ENCODE measurements at places on chromosomes 3 and 15.

GRCh38 chr15:33623010-33623409 lies 312.2 kb downstream of the RYR3 start:
- no peak for DNase-seq

DNA sequence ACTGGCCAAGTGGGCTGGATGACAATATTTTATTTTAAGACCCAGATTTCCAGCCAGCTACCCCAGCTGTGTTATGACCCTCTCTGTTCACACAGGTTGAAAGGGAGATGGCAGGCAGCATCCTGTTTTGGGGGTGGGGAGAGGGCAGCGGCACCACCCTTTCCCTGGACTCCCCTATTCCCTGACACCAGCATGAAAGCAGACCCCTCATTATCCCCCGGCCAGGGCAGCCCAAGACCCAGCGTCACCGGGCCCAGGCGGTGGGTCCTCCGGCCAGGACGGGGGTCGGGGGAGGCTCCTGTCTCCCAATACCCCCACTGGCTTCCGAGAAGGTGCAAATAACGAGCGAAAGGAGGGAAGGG lies 127.6 kb upstream of the MEF2A start:
- no peak for DNase-seq

DNA sequence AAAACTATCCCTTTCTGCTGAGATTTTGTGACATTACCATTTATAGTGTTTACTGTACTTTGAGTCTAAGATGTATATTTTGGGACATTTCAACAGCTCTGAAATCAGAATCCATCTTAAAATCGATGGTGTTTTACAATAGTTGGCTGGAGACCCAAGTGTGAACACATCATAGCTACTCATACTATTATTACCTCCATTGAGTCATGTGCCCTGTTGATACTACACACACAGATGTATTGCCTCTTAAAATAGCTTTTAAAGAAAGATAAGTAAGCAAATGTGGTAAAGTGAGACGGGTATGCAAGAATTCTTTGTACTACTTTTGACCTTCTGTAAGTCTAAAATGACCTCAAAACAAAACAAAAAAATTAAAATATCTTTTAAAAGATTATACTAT lies 6.7 kb downstream of the LMOD3 start:
- no peak for DNase-seq

DNA sequence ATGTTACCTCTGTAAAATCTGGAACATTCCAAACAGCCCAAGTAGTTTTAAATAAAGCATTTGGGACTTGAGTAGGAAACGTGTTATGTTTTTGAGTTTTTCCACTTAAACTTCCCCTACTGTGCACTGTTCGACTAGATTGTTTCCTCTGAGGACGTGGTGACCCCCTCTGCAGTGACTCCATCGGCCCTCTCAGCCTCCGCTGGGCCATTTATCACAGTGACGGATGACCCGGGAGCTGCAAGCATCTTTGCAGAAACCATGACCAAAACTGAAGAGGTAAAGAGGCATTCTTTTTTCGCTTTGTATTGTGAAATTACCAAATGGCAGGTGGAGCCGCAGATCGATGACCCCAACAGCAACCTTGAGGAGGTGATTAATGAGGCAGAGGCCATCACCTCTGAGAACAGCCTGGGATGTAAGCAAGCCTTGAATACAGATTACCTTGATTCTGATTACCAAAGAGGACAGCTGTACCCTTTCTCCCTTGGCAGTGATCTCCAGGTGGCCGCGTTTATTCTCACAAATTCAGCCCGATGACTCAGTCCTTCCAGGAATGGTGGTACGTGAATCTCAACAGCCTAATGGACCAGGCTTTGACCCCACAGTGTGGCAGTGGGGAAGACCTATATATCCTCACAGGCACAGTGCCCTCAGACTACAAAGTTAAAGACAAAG lies 79.1 kb upstream of the FAN1 start:
- DNase-seq = no peak

GRCh38 chr15:47717036-47717612 lies at the start of gene SEMA6D:
TSS of gene SEMA6D (plus strand) at chr15:47717505. CDS start at chr15:47759799, 42,294 bp downstream.
- no peak for DNase-seq

- DNase-seq = no peak
These were observed 85.3 kb downstream of the LRRK1 start for GRCh38 chr15:101004500-101004899.

DNA sequence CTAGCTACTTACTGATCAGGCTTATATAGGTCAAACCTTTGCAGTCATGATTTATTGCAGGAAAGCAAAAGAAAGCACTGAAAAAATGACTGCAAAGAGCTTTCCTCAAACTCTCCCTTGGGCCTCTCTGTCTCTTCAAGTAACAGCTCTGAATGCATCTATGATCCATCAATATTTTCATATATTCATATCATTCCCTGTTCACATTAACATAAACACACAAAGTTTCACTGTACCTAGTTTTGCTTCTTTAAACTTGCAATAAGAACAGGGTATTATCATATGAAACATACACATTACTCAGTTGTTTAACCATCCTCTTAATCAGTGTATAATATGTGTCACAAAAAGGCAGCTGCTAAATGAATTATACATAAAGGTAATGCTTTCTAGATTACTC lies 107.9 kb upstream of the ARL6 start:
- no peak for DNase-seq

DNA sequence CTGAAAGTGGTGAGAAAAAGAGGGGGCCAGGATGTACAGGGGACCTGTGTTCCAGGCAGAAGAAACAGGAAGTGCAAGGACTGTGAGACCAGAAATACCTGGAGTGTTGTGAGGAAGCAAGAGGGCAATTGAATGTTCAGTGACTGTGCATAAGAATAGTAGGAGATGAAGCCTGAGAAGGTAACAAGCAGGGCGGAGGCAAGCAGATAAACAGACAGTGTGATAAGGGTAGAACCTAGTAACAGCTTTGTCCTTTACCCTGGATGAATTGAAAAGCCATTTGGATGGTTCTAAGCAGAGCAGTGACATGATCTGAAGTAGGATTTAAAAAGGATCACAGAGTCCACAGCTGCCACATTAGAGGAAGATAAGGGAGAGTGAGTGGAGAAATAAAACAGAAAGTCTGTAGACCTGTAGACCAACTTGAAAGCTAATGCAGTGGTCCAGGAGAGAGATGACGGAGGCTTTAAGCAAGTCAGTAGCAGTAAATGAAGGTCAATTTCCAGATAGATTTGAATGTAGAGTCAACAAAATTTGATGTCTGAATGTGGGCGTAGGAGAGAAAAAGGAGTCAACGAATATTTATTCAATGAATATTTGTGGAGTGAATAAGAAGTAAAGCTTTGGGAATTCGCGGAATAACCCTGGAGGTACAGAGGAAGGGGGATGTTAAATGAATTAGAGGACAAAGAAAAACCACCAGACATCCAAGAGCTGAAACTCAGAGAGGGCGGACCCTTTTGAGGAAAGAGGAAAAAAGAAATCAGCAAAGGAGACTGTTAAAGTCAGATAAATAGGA lies 4.2 kb upstream of the PLOD2 start:
- DNase-seq = no peak

DNA sequence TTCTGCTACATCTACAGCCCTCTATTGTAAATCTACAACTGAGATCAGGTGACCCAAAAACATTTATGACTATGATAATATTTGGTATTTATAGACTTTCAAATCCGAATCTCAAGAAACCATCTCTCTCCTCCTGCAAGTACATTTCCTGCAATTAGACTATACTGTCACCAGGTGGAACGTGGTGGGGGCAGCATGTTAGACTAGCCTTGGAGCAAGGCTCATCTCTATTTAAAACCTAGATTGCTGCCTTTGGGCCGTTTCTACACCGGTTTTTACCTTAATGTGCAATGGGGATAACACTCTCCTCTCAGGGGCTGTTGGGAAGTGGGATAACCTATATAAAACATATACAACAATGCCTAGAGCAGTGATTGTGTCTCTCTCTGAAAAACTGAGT lies 3.8 kb upstream of the KATNBL1 start:
- DNase-seq = no peak

DNA sequence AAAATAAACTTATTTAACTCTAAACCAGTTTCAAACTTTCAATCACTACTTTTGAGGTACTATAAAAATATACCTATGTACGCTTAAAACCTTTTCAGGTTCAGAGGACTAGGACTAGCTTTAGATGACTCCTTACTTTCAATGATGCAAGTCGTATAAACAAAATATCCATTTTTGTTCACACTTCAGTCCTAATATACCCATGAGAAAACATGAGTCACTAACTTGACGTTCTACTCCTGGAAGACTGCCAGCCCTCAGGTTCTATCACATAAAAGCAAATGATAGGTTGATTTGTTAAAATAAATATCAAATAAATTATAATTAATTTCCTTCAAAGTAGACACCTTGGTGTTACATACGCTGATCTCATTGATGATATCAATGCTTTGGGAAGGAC lies 10.6 kb upstream of the P3H2 start:
- no peak for DNase-seq

DNA sequence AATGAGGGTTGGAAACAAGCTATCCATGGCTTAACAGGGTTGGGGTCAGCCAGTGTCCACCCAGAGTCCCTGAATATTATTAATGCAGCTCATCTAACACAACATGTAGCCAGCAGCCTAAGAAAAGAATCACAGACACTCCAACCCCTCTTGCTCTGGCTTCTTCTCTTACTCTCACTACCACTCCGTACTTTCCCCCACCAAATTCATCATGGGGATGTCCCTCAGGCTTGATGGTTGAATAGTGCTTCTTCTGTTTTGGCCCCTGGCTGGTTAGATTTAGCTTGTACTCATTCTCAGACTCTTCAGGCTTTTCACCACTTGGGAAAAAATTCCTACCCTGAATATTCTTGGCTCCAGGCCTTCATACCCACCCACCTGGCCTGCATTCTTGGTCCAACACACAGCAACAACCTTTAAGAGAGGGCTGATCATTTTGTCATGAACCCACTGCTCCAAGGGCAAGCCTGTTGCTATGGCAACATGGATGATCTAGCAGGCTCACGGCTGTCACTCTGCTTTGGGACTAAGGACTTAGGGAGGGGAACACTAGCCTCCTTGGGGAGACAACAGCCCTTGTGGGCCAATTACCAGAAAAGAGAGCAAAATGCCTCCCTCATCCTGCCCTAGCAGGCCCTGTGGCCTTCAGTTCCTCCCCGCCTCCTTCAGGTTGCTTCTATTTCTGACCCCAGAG lies 9.4 kb upstream of the MED12L start:
- no peak for DNase-seq

DNA sequence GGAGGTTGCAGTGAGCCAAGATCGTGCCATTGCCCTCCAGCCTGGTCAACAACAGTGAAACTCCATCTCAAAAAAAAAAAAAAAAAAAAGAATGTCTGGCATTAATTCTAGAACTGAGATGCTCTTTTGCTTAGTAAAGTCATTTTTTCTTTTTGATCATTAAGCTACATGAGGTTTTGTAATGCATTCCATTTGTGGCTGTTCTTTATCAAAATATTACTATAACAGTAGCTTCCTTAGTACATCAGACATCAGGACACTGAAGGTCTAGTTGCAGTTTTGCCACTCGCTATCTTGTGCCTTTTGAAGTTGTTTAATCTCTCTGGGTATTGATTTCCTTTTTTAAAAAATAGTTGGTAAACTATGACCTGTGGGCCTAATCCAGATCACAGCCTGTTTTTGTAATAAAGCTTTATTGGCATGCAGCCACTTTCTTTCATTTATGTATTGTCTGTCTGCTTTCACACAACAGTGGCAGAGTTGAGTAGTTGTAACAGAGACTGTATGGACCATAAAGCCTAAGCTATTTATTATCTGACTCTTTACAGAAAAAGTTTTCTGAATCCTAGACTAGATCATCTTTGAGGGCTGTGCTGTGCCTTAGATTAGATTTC lies 76.6 kb downstream of the SLC25A26 start:
- no peak for DNase-seq

GRCh38 chr3:197507081-197507480 lies 48.7 kb downstream of the BDH1 start:
- DNase-seq = no peak

DNA sequence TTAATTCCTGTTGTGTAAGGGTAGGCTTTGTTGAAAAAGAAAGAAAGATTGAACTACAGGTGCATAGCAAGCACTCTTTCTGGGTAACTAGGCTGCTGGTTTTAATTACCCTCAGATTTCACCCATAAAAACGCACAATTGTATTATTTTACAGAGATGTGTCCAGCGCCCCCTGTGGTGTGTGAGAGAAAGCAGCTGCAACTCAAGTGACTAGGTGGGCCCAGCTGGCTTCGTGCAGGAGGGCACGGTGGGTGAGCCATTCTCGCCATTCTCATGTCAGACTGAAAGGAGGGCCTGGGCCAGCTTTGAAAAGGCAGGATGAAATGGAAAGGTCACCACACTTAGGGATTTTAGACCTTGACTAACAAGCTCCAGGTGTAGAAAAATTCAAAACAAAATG lies 122.6 kb downstream of the LRIG1 start:
- DNase-seq = peak; percentile 29

DNA sequence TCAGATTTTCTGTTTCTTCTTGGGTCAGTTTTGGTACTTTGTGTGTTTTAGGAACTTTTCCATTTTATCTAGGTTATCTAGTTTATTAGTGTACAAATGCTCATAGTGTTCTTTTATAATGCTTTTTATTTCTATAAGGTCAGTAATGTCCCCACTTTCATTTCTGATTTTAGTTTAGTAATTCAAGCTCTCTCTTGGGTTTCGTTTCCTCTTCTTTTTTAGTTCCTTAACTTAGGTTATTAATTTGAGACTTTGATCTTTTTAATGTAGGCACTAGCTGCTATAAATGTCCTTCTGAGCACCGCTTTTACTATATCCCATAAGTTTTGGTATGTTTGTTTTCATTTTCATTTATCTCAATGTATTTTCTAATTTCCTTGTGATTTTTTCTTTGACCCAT lies 27.0 kb upstream of the CD200R1L start:
- DNase-seq = no peak

DNA sequence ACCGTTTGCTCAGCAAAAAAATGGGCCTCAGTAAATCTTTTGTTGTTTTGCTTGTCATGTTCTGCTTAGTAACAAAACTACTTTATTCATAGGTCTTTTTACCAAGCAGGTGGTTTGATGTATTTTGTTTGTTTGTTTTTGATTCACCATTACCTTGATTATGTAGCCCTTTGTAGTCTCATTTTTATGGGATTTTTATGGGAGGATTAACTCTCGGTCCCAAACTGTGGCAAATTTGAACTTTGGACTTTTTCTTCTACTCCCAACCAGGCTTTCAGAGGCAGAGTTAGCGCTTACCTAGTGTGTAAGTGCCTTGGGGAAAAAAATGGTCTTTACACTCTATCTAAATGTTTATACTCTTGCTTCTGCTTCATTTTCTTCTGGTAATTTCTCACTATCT lies 276.7 kb upstream of the POU1F1 start:
- DNase-seq = no peak

- no peak for DNase-seq
These were observed 327.4 kb downstream of the EPHA3 start for GRCh38 chr3:89434621-89435380.

GRCh38 chr15:60128000-60128376 lies 123.9 kb downstream of the FOXB1 start:
- no peak for DNase-seq

DNA sequence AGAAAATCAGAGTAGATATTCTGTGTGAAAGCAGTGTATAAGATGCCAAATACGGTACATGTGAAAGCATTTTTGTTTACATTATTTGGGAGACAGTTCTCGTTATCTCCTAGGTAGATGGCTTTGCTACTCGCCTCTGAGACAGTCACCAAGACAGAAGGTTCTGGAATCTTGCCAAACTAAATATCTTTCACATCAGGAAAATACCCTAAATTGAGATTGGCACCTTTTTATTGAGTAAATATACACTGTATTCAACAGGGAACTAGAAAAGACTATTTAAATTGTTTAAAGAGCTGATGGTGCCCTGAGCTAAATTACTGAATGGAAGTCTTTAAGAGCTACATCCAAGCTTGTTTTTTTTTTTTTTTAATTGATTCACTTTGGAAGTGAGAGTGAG lies 3.4 kb downstream of the FGD5 start:
- DNase-seq = no peak
